Activated CD4-positive, alpha-beta T cell treated with anti-CD3 and anti-CD28 coated beads for 24 hours (primary cell): ENCODE measurements at places on chromosomes 7 and 10.
A peak's percentile ranks its signal among the peaks of the same experiment; 100 is the strongest.

DNA sequence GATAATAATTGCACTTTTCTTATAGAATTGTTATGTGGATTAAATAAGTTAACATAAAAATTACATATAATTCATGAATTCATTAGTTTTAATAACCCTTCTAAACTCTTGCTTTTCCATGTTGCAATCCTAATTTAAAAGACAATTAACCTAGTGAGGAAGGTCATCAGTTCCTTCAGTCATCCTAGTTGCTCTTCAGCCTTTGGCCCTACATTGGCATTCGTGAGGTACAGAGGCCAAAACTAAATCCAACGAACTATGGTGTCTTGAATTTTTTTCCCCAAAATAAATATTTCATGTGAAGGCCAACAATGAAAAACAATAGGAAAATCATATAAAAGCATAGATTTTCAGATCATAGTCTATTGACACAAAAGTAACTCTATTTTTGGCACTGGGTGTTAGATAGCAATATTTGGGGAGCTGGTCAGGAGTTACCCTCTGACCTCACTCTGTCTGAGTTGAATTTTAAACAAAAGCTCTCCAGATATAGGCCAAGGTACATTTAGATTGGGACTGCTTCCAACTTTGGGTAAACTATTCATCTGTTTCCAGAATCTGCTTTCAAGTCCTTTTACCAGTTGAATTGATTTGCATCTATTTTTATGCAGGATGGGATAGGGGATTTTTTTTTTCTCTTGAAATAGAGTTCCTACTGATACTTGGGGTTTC lies 104.5 kb downstream of the SEM1 start:
- DNase-seq: no peak

GRCh38 chr10:123743441-123744223 lies 77.5 kb downstream of the GPR26 start:
- DNase-seq: no peak

DNA sequence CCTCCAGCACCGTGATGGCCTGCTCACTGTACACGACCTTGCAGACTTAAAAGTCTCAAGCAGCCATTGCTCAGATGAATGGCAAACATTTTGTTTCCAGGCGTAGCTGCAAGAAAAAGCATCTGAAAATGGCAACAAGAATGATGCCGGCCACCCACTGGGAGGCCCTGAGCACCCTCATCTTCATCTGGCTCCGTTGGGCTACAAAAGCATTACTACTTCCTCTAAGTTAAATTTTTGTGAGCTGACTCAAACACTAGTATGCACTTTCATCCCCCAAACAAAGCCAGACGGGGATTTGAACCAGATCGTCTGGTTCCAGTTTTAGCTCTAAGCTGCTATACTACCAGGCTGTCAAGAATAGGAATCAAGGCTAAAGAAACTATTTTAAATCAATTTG lies 116.6 kb upstream of the CDK1 start:
- DNase-seq: no peak

DNA sequence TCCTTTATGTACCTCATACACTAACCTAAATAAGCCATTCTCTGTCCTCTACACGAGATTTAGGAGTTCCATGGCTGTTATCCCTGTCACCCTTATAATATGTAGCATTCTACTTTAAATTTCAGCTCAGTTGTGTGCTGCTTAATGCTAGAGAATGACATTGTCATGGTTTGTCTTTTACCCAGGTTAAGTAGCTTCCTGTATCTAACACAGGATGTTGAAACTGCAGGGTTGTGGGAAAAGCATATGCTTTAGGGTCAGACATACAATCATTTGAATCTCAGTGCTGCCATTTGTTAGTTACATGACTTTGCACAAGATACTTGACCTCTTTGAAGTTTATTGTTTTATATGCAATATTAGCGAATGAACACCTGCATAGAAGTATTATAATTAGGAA lies 235.1 kb upstream of the CACNA2D1 start:
- DNase-seq: no peak

DNA sequence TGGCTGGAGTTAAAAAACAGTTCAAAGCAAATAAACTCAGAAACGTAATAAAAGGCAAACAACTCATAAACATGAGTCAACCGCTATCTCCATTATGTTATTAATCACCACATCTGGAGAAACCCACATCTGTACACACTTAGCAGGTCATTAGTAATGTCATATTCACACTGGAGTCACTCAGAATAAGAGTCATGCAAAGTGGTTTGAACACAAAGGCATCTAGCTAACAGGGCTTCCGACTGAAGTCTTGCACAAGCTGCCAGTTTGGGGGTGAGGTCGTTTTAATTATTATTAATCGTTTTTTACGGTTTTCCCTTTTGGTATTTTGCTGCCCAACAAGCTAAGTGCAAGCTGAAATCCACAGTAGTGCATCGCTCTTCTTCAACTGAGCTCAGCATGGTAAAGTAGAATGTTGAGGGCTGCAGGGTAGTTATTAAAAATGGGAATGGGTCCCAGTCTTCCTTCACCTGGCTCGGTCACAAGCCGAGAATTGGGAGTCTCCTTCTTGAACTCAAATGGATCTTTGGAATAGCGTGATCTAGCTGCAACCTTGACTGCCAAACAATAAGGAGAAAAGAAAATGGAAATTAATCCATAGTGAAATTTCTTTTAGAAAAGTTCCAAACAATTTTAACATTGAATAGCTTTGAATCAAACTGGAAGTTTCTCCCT lies 663.5 kb downstream of the KCNMA1 start:
- no peak for DNase-seq

DNA sequence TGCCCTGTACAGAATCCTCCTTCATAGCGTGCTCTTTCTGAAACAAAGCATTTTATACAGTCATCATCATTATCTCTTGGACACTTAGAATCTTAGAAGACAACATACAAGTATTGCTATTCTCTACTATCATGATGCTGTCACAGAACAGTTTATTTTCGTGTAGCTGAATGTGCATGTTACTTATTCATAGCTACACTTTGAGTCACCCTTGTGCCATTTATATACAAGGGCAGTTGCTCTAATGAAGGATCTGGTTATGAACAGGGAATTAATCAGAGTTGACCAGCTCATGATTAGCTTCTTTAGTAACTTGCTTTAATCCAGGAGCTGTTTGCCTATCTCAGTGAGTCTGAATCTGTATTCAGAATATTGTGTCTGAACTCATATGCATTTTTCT lies 11.2 kb downstream of the CASP2 start:
- DNase-seq: no peak

GRCh38 chr10:1939016-1939415 lies 201.7 kb upstream of the ADARB2 start:
- peak; percentile 26 for DNase-seq

DNA sequence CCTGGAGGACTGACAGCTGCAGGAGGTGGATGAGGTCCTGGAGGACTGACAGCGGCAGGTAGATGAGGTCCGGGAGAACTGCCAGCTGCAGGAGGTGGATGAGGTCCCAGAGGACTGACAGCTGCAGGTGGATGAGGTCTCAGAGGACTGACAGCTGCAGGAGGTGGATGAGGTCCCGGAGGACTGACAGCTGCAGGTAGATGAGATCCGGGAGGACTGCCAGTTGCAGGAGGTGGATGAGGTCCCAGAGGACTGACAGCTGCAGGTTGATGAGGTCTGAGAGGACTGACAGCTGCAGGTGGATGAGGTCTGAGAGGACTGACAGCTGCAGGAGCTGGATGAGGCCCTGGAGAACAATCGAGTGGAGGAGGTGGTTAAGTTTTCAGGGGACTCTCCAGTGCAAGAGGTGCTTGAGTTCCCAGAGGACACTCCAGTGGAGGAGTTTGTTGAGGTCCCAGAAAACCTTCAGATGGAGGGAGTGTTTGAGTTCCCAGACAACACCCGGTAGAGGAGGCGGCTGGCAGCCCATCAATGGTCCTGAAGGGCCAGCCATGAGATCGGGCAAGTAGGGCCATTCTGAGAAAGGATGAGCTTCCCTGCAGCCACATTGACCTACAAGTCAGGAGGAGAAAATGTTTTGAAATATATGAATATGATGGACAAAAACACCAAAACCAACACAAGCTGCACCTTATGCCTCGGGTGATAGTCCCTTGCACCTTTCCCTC lies 4.7 kb upstream of the EIF5AL1 start:
- DNase-seq: no peak

GRCh38 chr10:124898471-124898870 lies 43.5 kb upstream of the ZRANB1 start:
- no peak for DNase-seq

- DNase-seq: no peak
These were observed 1.8 kb upstream of the NUB1 start for GRCh38 chr7:151339651-151340382.

GRCh38 chr10:75397496-75398199 lies 3.9 kb downstream of the ZNF503 start:
- DNase-seq: no peak

- DNase-seq: no peak
These were observed 113.9 kb upstream of the PRR15 start for GRCh38 chr7:29449569-29450260.

DNA sequence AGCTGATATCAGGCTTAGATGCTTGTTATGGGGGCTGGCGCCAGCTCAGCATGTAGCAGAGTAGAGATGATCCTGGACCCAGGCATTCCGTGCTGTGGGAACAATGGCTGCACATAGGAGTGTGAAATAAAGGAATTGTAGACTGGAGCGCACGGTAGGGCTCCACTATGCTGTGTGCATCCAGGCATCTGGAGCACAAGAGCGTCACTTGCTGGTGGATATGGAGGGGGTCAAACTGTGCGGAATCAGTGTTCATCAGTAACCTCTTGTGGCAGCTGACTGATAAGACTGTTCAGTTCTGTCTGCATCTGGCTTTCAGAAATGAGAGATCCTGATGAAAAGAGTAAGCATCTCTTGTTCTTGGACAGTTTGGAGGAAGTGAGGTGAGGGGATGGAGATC lies 55.8 kb downstream of the ZNF503 start:
- no peak for DNase-seq

DNA sequence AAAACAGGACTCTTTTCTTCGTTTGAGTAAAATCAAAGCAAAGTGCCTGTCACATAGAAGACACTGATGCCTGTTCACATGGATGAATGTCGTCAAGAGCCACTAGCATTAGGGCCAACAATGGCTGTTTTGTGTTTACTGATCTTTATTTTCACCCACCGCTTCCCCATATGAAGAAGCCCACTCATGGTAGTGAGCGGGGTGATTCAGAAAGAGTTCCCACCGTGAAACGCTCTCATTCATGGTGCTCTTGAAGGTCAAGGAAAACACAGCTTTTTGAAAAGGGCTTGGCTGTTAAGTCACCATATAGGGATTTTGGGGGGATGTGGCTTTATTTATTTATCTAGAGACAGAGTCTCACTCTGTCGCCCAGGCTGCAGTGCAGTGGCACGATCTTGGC lies 12.5 kb downstream of the PROSER2 start:
- DNase-seq: no peak

DNA sequence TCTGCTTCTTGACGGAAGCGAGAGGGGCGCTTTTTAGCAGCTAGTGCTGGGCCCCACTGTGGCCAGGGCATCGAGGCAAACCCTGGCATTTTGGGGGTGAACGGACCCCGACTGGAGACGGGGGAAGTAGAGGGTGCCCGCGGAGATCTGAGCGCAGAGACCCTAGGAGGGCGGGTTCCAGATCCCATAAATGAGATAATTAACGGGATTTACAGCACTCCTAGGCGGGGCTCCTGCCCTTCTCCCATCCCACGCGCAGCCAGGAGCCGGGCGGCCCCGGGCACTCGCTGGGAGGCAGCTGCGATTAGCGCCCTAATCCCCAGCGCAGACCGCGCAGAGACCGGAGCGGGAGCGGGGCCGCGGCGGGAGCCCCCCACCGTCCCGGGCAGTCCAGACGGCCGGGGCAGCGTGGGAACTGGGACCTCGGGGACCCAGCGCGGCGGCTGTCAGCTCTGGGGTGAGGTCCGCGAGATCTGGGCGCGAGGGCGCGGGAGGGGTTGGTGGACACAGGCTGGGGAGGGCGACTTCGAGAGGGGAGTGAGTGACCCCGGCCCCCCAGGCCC lies 735 bp downstream of the JCAD start:
- DNase-seq: no peak

DNA sequence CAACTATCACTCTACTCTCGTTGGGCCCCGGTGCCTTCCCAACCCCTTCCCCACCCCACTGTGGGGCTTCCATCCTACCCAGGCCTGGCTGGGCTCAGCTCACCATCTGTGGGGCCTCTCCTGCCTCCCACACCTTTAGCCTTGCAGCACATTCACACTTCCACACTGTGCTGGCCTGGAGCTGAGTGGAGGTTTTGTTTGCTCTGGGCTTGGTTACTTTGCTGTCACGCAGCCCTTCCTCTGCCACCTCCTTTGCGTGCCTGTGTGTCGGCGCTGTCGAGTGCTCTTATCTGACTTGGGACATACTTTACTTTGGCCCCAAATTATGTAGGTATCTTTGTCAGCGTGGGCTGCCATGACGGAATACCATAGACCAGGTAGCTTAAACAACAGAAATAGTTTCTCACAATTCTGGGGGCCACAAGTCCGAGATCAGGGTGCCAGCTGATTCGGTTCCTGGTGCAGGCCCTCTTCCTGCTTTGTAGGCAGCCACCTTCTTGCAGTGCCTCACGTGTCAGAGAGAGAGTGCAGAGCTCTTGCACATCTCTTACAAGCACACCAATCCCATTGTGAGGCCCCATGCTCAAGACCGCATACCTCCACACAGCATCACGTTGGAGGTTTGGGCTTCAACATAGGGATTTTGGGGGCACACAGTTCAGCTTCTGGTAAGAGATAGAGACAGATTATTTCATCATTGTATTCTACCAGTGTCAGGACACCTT lies 89.0 kb downstream of the CUL1 start:
- no peak for DNase-seq

DNA sequence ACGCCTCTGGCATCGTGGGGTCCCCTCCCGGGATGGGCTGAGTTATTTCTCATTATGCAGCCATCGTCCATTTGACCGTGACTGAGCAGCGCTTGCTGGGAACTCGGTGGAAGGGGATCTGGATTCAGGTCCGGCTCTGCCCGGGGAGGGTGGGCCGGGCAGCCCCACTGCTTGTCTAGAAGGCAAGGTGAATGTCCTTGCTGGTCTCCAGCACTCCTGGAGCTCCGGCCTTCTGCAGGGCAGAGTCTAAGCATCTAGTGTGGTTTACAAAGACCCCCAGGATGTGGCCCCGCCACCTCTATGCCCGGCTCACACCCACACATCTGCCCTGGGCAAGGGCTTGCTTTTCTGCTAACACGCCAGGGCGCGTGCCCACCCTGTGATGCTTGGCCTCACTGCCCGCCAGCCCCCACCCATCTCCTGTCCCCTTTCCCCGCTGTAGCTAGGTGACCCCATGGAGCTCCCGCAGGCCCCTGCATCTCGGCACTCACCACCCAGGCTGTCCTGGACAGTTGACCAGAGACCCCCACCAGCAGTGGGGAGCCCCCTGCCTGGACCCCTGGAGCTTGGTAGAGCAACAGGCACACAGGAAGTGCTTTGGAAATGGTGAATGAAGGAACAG lies 151.0 kb upstream of the CHST15 start:
- DNase-seq: no peak

GRCh38 chr7:129069021-129069420 lies 14.1 kb upstream of the TNPO3 start:
- DNase-seq: no peak

- no peak for DNase-seq
These were observed at the start of gene CDH23 for GRCh38 chr10:71396711-71397295. Gene CDH23 (plus strand): TSS chr10:71396920. CDS start chr10:71439832, 42,912 bp downstream.
